ENCODE measurements at places on chromosomes 12 and 14. TPM values are rescaled to one million over a fixed set of nuclear protein-coding genes. Genes with fewer than 3 reads are reported as not detected.
A peak's percentile ranks its signal among the peaks of the same experiment; 100 is the strongest.

The TAS2R42 gene
- total RNA-seq, result not detected

The DLST gene
- total RNA-seq, result 161 TPM

The NFKBIA gene
- 3,339 TPM for total RNA-seq

GRCh38 chr12:100127766-100128511, 14.7 kb downstream of the BLTP3B start:
- H3K27me3 ChIP-seq, result no peaks in the 10 kb centered on the region
- no peaks in the 10 kb centered on the region for H3K36me3 ChIP-seq
- H3K4me1 ChIP-seq, result peaks cover 5% of the 10 kb centered on the region
- H3K4me3 ChIP-seq, result no peak overlapping the region

- H3K27ac ChIP-seq, result no peak overlapping the region
- no peaks in the 10 kb centered on the region for H3K36me3 ChIP-seq
- H3K4me1 ChIP-seq, result no peaks in the 10 kb centered on the region
- no peaks in the 10 kb centered on the region for H3K27me3 ChIP-seq
Measured at GRCh38 chr12:130014485-130014807, 110.6 kb upstream of the TMEM132D start.

DNA sequence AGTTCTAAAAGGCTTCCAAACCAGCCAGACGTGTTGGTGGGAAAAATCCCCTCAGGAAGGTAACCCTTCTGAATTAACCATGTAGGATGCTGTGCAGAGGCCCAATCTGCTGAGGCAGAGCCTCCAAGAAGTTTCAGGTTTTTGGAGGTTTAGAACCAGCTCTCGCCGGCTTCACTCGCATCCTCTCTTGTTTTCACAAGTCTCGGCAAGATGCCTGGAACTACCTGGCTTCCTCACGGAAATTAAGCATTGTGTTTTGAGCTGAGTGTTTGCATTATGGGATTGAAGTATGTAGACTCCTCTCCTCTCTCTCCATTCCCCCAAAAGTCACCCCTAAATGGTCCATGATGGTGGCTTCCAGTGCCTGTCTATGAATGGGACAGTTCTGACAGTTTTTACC, 20.6 kb downstream of the LTBP2 start:
- no peaks in the 10 kb centered on the region for H3K36me3 ChIP-seq
- H3K27me3 ChIP-seq, result no peaks in the 10 kb centered on the region
- H3K27ac ChIP-seq, result no peak overlapping the region
- no peak for DNase-seq

- no peaks in the 10 kb centered on the region for H3K36me3 ChIP-seq
- DNase-seq, result no peak
- no peaks in the 10 kb centered on the region for H3K27me3 ChIP-seq
- H3K27ac ChIP-seq, result no peak overlapping the region
Measured at GRCh38 chr12:62654326-62655241, 188.0 kb downstream of the MON2 start.

GRCh38 chr12:56040963-56041551, 661 bp upstream of the RPS26 start:
- peaks cover 14% of the 10 kb centered on the region for H3K4me1 ChIP-seq
- peaks cover 23% of the 10 kb centered on the region for H3K36me3 ChIP-seq
- H3K27ac ChIP-seq, result peak overlapping the region; percentile 86
- H3K4me3 ChIP-seq, result peak overlapping the region; percentile 83

- no peaks in the 10 kb centered on the region for H3K27me3 ChIP-seq
- H3K36me3 ChIP-seq, result peaks cover 3% of the 10 kb centered on the region
- no peaks in the 10 kb centered on the region for H3K4me1 ChIP-seq
- no peak overlapping the region for H3K4me3 ChIP-seq
- H3K27ac ChIP-seq, result no peak overlapping the region
Measured at GRCh38 chr12:14905269-14906004, 19.8 kb upstream of the MGP start.
